ENCODE measurements at places on chromosomes 4 and X. TPM values are rescaled to one million over a fixed set of nuclear protein-coding genes. Genes with fewer than 3 reads are reported as not detected.
A peak's percentile ranks its signal among the peaks of the same experiment; 100 is the strongest.

Gene TRAPPC11
- 15.6 TPM for total RNA-seq

DNA sequence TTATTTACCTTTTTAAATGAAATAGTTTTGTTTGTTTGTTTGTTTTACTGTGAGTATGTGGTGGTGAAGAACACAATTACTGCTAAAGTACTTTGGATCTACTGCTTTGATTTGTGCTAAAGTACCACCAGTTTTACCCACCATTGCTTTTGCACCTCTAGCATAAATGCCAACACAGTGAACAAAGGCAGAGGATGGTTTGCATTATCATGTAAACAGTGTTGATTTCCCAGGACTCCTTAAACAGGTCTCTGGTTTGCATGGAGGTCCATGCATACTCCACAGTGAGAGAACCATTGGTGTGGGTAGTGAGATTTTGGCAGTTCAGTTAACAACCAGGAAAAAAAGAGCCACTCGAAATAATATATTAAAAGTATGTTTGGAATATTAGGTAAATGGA, 11.0 kb downstream of the FAT4 start:
- no peak for DNase-seq

- DNase-seq = no peak
Observed at GRCh38 chrX:102964940-102965339, 27.9 kb downstream of the RAB40AL start.

DNA sequence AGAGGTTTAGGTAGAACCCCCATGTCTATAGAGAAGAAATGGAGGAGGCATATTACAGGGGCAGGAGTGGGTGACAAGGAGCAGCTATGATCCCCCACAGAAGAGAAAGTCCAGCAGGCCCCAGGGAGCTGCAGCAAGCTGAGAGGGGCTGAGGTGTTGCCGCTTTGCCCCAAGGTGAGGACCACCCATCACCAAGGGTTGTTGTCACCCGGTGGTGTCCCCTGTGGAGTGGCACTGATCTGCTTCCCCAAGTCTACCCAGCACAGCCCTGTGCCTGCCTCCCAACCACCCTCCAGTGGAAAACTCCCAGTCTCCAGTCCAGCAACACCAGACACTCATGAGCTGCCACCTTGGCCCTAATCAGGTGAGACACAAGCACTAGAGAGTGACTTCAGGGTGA, 149.3 kb upstream of the NOCT start:
- DNase-seq = no peak

GRCh38 chrX:10566716-10567097, 53.7 kb downstream of the MID1 start:
- DNase-seq = no peak

DNA sequence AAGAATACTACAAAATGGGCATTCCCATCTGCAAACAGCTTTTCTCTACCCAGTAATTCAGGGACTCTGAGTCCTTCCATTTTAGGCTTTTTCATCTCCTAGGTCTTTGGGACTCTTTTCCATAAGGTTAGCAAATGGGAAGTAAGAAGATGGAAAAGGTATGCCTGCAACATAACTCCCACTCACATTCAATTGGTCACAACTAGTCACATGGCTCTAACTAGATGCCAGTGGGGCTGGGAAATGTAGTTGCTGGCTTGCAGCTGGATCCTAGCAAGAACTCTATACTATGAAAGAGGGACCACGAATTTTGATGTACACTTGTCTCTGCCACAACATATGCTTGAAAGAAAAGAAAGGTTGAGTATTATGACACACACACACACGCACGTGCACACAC, 954.9 kb upstream of the FTHL17 start:
- no peak for DNase-seq

- DNase-seq = no peak
Observed at GRCh38 chr4:112381996-112382692, 85.0 kb downstream of the ALPK1 start.

- no peak for DNase-seq
Observed at GRCh38 chrX:44890247-44890646, 17.3 kb downstream of the KDM6A start.

- no peak for DNase-seq
Observed at GRCh38 chr4:69549651-69550050, 53.9 kb upstream of the UGT2B4 start.

Gene MAP7D2
- 0.15 TPM for total RNA-seq

DNA sequence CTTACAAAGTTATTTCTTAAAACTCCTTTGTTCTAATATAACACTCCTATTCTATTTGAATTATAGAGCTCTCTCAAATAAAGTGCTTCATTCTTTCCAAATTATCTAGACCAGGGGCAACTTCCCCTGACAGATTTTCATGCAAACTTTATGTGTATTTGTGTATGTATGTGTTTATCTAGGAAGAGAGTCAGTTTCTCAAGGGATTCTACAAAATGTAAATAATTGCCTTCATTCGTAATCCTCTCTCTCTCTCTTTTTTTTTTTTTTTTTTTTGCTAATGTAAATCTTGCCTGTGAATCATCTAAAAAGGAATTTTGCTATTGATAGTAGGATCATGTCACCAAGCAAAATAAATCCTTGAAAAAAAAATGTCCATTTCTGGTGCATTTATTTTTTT, 38.9 kb upstream of the RBPJ start:
- DNase-seq = no peak

Gene SLC25A14
- 13.1 TPM for total RNA-seq

DNA sequence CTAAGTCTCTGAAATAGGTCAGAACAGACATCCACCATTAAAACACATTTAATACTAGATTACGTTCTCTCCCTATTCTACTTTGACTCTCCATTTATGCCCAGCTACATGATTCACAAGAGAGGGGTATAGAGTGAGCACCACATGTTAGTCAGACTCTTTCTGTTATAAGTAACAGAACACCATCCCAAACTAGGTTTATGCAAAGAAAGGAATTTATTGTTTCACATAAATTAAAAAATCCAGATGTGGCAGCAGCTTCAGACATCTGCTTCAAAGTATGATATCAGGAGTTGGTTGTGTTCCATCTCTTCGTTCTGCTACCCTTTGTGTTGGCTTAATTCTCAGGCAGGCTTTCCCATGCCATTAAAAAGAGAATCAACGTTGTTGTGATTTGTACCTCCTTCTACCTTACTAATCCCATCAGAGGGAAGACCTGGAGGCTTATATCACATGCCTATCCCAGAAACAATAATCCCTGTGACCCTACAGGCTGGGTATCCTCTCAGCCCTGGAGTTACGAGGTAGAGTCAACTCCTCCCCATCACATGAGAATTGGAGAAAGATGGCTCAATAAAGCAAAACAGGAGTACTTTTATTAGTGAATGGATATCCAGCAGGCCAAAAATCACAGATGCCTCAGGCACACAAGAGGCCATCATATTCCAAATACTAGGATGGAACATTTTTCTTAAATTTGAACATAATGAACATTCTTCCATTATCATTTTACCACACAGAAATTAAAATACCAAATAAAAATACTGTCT, 163.2 kb downstream of the SLC7A11 start:
- no peak for DNase-seq

GRCh38 chrX:68929332-68930150, 100.7 kb downstream of the EFNB1 start:
- peak; percentile 18 for DNase-seq

DNA sequence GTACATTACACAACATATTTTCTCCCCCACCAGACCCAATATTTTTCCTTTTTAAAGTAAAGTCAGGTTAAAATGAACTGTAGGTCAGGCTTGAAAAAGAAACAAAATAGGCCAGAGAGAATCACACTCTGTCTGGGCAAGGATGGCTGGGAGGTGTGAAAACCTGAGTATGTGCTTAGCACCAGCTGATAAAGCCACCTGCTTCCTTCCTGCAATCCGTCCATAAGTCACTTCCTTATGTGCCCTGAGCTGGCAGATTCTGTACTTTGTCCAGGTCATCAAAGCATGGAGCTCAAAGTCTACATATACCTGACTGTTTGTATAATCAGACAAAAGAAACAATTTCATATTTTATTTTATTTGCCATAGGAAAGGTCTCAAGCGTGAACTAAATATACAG, 37.7 kb downstream of the ANTXR2 start:
- DNase-seq = no peak

- DNase-seq = no peak
Observed at GRCh38 chr4:98641376-98641775, 17.0 kb downstream of the TSPAN5 start.

Gene CPZ
- not detected for total RNA-seq

DNA sequence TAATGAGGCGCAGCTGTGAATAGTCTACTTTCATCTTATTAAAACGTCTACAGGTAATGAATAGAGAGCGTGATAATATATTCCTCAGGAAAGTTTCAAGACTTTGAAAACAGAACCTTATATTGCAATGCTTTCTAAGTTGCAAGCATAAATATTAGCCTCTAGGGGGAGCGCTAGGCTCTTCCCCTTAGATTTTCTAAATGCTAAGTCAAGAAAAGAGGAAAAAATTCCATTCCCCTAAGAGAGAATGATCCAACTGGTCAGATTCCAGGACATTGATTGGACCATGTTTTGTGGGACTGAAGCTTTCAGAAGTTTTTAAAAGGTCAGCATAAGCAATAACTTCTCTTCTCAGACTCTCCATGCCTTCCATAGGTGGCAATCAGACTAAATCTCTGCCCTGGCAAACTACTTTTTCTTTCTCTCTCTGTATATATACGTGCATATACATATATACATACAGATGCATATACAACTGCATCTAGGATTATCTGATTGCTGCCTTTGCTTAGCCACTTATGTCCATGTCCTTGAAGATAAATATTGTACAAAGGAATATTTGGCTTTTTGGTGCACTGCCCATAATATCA, 492.9 kb downstream of the INPP4B start:
- peak; percentile 69 for DNase-seq

Gene CCDC149
- total RNA-seq = 5.3 TPM

DNA sequence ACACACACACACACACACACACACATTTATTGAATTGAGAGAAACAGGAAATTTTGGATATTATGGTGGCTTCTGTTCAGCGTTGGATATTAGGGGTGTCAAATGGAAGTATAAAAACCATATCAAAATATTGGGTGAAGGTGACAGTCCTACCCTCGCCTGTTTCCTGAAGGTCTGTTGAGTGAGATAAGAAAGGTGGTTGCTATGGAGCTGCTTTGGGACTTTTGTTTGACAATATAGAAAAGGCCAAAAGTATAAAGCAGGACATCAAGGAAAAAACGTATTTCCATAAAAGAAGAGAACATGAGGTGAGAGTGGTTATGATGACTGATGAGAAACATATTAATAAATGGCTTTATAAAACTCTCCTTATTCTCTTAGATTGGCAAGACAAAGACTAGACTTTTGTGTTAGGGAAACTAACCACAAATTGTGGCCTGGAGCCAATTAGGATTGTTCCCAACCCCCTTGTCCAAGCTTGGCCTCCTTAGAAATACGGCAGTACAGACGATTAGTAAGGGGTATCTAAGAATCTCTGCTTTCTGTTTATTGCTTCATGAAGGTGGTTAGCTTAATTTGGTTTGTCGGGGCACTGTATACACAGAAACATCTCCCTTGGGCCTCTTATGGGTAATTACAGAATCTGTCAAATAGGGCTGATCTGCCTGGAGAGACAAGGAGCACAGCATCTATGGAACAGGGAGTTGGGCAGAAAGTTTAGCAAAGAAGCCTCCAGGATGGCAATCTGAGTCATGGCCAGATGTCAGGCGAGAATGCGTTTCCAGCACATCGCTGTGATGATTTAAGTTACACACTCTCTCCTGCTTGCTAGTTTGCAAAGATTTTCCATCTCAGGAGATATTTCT, 198.0 kb downstream of the CBR4 start:
- no peak for DNase-seq

DNA sequence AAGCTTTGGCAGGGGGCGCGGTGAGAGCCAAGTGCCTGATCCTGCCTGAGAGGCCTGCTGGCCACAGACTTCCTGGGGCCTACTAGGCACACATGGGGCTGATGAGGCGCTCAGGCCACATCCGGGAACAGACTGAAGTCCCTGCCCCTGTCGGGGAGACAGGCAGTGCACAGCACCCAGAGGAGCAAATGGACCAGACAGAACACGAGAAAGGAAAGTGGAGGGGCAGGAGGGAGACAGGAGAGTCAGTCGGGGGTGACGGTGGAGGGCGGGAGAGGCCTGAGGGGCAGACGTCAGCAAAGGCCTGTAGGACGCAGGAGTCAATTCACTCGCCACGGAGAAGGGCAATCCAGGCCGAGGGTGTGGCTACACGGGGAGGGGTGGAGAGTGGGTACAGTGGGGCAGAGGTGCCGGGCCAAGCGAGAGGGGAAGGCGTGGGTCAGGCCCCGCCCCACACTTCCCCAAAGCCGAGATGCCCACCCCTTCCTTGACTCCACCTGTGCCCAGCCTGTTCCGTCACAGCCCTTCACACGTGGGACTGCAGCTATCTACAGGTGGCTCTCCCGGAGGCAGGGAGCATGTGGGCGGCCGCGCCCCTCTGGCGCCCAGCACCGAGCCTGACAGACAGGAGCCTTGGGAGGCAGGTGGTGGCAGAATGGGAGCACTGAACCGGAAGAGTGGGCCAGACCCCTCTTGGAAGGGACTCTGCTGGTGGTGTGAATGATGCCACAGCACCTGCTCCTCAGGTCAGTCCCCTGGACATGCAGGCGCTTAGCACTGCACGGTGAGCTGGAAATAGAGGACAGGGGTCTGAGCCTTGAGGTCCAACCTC, 20.5 kb downstream of the NOP14 start:
- no peak for DNase-seq

- DNase-seq = no peak
Observed at GRCh38 chrX:102975016-102975415, 37.9 kb downstream of the RAB40AL start.

DNA sequence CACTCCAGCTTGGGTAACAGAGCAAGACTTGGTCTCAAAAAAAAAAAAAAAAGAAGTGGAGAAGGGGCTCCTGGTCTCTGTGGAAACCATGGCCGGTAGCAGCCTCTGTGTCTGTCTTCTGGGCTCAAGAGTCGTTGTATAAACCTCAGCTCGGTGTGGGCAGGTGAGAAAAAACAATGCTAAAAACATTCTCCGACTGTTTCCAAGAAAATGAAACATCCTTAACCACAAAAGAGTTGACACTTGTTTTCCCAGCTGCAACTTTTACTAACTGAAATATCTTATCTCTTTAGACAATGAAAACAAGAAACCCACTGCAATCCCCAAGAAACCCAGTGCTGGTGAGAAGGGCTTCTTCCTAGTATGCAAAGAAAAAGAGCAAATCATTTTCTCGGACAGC, 26.2 kb downstream of the CD99 start:
- DNase-seq = no peak

- DNase-seq = no peak
Observed at GRCh38 chrX:86021652-86022289, 25.6 kb downstream of the CHM start.

Gene AMBN
- total RNA-seq = not detected

DNA sequence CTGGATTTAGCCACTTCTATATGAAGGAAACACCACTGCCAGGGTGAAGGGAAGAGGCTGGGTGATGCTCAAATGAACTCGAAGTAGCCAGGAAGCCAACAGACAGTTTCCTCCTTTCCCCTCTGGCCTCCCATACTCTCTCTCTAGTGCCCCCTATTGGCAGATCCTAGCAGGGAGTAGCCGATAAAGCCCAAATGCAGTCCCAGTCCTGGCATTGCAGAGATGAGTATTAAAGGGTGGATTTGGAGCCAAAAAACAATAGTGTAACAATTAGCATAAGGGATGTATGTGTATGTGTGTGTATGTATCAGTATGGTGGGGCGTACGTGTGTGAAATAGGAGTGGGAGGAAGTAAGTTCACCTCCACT, 213.8 kb upstream of the LDB2 start:
- DNase-seq = no peak

All from HCT116 (cell line).